ENCODE measurements at places on chromosomes 12 and 14.

DNA sequence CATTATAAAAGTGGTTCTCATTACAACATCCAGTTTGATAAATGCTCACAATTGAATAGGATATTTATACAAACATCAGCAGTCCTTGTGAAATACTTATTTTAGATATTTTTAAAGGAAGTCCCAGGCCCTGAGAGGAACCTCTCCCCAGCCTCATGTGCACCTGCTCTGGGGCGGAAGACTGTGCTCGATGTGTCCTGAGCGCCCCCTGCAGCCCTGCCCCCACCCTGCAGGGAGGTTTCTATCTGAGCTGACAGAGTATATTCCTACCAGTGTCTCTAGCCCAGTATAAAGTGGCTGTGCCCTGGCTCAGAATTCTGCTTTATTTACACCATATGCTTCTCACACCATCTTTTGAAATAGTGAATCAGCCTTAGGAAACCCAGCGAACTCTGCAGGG lies 1349.1 kb downstream of the TMEM121 start:
- DNase-seq: peak; percentile 40

- DNase-seq: no peak
These were observed 38.0 kb upstream of the BCL7A start for GRCh38 chr12:121983536-121984210.

DNA sequence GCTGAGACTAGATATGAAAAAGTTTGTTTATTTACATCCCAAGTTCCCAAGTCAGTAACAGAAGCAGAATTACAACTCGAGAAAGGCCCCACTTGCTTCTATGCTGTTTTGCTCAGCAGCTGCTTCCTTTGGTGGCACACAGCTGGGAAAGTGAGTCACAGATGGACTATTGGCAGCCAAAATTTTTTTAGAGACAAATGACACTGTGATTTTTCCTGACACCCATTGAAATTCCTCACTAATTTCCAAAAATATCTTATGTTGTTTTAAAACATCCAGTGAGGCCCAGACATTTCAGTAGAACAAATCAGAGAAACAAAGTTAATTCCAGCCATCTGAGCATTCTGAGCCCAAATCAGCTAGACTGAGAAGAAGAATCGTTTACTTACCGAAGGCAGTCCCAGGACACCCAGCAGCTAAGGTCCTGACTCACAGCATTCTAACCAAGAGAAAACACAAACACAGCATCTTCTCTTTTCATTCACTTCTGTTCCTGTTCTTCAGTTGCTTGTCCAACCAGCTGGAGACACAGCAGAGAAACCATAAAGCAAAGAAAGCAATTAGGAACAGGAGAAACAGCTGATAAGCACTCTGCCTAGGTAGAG lies 188.3 kb downstream of the DAD1 start:
- no peak for DNase-seq

GRCh38 chr14:99041820-99042174 lies 230.2 kb downstream of the BCL11B start:
- no peak for DNase-seq

- no peak for DNase-seq
These were observed 19.8 kb downstream of the ZFYVE21 start for GRCh38 chr14:103735439-103735814.
